Glutamatergic neuron (in vitro differentiated cells): ENCODE measurements at places on chromosomes 7 and 10. TPM values are rescaled to one million over a fixed set of nuclear protein-coding genes. Genes with fewer than 3 reads are reported as not detected.
A peak's percentile ranks its signal among the peaks of the same experiment; 100 is the strongest.

DNA sequence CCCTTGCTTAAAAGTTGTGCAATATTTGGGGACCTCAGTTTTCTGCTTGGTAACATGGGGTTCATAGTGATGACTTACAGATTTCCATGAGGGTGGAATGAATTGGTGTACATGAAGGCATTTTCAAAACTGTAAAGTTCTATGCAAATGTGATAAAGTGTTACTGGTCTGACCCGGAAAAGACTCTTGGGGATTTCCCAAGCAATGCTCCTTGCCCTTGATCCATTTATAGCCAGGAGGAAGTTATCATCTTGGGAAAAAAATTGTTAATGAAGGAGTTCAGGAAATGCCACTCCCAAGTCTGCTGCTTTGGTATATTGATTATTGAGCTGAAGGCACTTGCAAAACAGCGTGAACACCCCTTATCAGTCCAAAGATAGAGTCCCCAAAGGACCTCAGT, 96.3 kb upstream of the ZPBP start:
- no peak overlapping the region for H3K4me3 ChIP-seq
- H3K36me3 ChIP-seq: no peaks in the 10 kb centered on the region
- no peak overlapping the region for H3K27ac ChIP-seq
- H3K27me3 ChIP-seq: no peaks in the 10 kb centered on the region

DNA sequence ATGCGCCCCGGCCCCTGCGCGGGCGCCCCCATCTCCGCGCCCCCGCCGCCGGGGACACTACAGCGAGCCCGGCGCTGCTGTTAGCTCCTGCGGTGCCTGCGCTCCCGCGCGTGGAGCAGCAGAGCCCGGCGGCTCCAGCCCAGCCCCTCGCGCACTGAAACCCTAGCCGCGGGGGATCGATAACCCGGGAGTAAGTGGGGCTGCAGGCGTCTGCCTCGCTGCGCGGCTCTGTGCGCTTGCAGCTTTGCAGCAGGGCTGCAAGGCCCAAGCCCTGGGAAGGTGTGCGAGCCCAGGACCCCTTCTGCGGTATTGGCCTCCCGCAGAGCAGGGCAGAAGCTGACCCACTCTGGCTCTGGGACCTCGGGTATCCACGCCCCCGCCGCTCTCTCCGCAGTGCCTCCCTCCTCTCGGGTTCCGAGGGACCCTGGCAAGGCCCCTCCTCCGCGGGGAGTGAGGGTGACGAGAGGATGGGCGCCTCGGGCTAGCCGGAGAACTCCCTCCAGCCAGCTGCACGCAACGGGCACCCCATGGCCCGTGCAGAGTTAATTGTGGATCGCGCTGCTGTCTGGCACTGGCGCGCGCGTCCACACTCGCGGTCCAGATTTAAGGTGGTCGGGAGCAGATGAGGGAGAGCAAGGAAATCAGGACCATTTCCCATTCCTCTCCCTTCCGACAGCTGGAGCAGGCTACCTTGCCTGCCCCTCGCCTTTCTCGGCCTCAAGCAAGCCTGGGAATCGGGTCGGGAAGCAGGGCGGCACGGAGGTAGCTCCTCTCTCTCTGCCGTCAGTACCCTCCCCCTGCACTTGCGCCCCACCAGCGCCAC, 2.1 kb downstream of the SHH start:
- H3K4me3 ChIP-seq: peak overlapping the region; percentile 61
- H3K36me3 ChIP-seq: no peaks in the 10 kb centered on the region
- peaks cover 38% of the 10 kb centered on the region for H3K27me3 ChIP-seq
- no peak overlapping the region for H3K27ac ChIP-seq

DNA sequence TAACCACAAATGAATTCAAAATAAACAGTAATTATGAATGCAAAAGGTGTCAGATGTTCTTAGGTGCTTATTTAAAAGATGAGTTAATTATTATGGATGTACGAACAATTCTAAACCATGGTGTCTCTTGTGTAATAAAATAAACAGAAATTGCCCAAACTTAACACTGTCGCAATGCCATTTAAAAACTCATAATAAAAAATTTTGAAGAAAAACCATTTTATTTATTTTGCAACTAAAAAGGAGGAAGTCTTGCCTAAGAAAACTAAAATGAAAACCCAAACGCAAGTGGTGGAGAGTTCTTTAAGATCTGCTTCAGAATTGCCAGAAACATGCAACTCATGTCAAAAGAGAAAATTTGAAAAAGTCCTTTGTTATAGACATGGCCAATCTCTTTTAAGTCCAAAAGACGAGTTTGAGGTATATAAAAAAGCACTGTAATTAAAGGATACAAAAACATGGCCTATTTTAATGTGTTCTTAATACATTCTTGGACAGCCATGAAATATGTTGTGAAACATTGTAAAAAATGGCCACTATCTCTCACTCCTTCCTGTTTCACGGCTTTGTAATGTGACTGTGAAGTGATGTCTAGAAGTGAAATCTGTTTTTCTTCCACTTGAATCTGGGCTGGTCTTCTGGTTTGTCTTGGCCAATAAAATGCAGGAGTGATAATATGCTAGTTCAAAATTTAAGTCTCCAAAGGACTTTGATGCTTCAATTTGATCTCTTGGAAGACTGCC, 322.9 kb downstream of the PRPF18 start:
- DNase-seq: no peak
- peaks cover 5% of the 10 kb centered on the region for H3K4me1 ChIP-seq
- no peaks in the 10 kb centered on the region for H3K36me3 ChIP-seq
- no peak overlapping the region for H3K4me3 ChIP-seq
- H3K27ac ChIP-seq: no peak overlapping the region

DNA sequence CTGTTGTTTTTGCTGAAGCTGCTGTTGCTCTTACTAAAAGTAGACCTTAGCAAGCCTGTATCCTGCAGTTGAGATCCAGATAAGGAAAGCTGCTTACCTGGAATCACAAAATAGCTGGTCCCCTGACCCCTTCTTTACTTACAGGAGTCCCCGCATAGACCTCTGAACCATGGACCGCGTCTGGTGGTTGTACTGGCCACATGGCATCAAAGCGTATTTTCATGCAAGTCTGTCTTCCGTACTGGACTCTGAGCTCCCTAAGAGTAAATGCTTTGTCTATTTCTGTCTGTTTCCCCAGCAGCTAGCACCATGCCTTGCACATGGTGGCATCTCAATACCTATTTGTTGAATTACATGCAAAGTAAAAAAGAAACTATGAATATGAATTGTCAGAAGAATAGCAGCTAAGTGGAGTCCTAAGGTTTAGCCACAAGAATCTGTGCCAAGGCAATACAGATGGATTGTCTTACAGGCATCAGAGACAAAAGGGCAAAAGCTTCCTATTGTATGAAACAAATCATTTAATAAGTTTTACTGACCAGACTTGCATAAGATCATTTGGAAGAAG, 159.2 kb downstream of the PAXIP1 start:
- H3K4me1 ChIP-seq: no peaks in the 10 kb centered on the region
- no peak overlapping the region for H3K27ac ChIP-seq
- peaks cover 16% of the 10 kb centered on the region for H3K36me3 ChIP-seq
- H3K4me3 ChIP-seq: no peak overlapping the region

GRCh38 chr7:129373651-129374428, 60.4 kb upstream of the STRIP2 start:
- no peak for DNase-seq
- no peak overlapping the region for H3K4me3 ChIP-seq
- H3K27me3 ChIP-seq: no peaks in the 10 kb centered on the region
- peaks cover 9% of the 10 kb centered on the region for H3K4me1 ChIP-seq

DNA sequence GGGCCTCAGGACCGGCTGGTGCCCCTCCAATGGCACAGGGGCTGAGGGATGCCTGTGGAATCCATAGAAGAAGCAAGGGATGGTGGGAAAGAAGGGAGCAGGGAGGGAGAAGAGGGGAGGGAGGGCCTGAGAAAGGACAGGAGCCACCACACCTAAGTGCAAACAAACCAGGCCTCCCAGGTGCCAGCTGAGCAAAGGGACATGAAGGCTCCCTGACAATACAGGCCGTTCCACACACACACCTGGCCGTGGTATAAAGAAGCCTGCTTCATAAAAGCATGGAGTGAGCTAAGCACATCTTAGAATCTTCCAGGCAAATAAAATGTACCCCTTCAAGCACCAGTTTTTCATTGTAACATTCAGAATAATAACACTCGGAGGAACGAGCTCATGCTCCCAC, 54.0 kb downstream of the OAT start:
- DNase-seq: no peak
- H3K27me3 ChIP-seq: peaks cover 5% of the 10 kb centered on the region
- no peaks in the 10 kb centered on the region for H3K4me1 ChIP-seq

DNA sequence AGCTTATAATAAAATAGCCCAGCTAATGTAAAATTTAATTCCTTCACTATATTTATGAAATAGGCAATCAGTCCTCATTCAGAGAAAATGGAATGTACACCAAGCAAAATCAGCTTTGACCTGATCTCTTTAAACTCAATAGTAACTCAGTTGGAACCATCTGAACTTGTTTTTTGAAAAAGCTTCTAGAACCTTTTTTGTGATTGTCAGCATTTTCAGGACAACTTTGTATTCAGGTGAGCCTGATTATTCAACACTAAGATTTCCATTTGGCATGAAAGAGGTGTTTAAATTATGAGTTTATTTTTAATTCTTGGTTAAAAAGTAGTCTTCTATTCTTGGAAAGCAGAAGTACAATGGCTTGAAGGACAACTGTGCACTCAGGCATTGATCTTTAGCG, 89.5 kb downstream of the FRMD4A start:
- H3K27me3 ChIP-seq: no peaks in the 10 kb centered on the region
- peaks cover 10% of the 10 kb centered on the region for H3K4me1 ChIP-seq
- no peak overlapping the region for H3K27ac ChIP-seq
- no peaks in the 10 kb centered on the region for H3K36me3 ChIP-seq
- DNase-seq: no peak

- no peak overlapping the region for H3K4me3 ChIP-seq
- no peak for DNase-seq
- peaks cover 2% of the 10 kb centered on the region for H3K27me3 ChIP-seq
- H3K36me3 ChIP-seq: no peaks in the 10 kb centered on the region
- no peaks in the 10 kb centered on the region for H3K4me1 ChIP-seq
- no peak overlapping the region for H3K27ac ChIP-seq
Measured at GRCh38 chr10:17381502-17382142, 72.8 kb downstream of the ST8SIA6 start.

Gene ELMO1
- 5.5 TPM for total RNA-seq

Gene WEE2
- not detected for total RNA-seq
